PC-3 (cell line): ENCODE measurements at places on chromosomes 1 and 21.

GRCh38 chr21:23968008-23968407, 1639.3 kb downstream of the MRPL39 start:
- no peak for DNase-seq

- DNase-seq = peak; percentile 13
Measured at GRCh38 chr1:85992791-85993190, 163.8 kb downstream of the COL24A1 start.

GRCh38 chr1:167428395-167428794, 89.9 kb downstream of the CD247 start:
- DNase-seq = peak; percentile 16

- DNase-seq = no peak
Measured at GRCh38 chr21:35622612-35623011, 437.7 kb downstream of the SETD4 start.

GRCh38 chr21:40851749-40852148, 4.8 kb upstream of the DSCAM start:
- DNase-seq = no peak

DNA sequence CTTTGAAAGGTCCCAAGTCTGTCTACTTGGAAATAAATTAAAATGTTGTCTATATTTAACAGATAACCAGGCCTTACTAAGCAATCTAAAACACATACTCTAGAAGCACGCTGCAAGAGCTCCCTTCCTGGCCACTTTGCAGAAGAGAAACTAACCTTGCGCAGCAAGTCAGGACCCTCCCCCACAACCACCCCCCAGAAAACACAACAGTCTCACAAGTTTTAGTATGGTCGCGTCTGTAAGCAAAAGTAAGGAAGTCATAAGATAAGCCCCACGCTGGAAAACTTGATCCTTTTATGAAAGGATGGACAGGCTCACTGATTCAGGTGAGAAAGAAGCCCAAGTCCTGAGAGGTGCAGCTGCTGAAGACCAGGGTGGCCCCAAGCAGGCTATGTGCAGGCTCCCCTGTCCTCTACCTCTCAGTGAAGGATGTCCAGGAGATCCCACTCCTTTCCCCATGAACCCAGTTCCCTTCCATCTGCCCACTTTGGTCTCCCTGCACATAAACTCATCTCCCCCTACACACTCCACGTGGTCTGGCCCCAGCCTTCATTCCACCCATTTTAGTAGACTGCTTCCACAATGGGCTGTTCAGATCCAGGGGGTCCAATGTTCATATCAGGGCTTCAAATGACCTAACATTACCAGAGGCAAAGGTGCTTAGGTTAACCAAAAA, 23.8 kb downstream of the HIVEP3 start:
- DNase-seq = no peak

DNA sequence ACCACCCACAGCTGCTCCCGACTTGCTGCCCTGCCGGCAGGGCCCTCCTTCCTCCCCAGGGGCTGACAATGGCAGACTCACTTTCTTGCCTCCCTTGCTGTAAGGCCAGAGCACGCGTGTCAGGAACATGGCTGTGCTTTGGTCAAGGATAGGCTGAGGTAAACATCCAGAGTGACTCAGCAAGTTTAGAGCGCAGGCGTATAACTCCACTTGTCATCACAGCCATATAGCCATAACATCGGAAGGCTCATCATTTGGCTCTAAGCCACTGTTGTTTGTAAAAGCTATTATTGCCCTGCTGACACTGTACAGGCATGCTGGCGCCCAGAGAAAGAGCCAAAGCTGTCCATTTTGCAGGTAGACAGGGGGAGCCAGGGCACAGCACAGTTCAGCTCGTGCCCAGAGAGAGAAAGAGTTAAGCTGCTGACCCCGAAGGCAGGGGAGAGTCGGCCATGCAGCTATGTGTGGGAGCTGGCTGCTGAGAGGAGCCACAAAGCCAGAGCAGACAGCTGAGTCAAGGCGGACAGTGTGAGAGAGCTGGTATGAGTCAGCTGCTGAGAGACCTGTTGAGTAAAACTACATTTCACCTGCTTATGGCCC, 60.6 kb downstream of the GNG4 start:
- DNase-seq = peak; percentile 54

GRCh38 chr21:45554477-45555175, 12.4 kb upstream of the SLC19A1 start:
- peak; percentile 78 for DNase-seq

DNA sequence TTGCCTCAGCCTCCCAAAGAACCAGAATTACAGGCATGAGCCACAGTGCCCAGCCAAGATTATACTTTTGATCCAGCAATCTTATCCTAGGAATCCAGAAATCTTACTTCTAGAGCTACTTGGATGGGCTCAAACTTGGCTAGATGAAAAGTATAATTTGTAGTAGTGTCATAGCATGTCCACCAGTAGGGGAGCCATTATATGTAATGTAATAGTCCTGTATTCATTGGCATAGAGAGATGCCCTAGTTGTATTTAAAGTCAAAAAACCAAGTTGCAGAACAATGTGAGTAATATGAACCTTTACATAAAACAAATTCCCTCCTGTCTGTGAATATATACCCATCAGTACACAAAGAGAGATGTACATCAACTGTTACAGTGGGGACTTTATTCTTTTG, 83.9 kb downstream of the NOS1AP start:
- DNase-seq = no peak

DNA sequence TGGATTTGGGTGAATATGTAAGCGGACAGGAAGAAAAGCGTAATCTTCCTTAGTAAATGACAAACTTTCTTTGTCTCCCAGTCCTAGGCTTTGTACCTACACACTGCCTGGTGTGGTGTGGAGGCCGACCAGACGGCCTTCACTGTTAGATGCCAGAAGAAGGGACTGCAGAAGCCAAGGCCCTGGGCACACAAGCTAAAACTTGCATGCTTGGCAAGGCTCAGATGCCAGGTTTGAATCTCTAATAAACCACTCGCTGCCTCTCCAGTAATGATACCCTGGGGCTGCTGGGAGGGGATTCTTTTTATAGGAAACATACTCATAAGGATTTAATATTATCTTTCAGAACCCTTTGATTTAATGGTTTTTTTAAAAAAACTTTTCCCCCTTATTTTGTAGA, 263.8 kb downstream of the PTPRC start:
- no peak for DNase-seq

DNA sequence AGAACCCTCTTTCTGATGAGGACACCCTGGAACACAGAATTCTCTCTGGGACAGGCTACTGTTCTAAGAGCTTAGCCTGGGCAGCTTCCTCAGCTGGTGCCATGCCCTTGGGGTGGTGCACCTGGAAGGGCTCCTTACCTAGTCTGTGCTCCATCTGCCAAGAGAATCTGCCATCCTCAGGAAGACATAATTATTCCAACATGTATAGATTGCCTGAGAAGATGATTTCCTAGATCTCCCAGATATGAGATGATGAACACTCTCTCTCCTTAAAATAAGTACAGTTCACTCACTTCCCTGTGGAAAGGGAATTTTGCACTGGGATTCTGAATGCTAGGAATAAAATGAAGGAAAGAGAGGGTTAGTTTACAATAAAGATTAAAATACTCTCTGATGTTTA, 87.6 kb downstream of the NENF start:
- no peak for DNase-seq

- no peak for DNase-seq
Measured at GRCh38 chr1:13728091-13728715, 28.2 kb downstream of the PRDM2 start.

- peak; percentile 38 for DNase-seq
Measured at GRCh38 chr1:226063224-226063976, 884 bp downstream of the H3-3A start.

- DNase-seq = peak; percentile 48
Measured at GRCh38 chr1:155062702-155063411, 683 bp upstream of the EFNA4 start.

DNA sequence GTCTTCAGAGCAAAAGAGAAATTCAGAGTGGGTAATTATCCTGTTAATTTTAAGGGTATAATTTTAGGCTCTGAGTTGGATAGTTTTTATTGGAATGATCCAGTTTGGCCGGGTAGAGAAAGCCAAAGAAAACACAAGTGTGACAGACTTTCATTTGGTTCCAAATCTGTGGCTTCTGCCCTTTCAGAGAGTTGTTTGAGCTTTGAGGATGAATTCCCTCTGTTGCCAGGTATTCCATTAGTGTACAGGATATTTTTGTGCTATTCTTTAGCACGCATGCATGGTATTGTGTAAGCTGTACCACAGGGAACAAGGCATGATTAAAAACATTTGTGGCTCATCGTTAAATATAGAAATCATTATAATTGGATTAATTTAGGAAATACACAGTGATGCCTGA, 384.4 kb downstream of the ADGRL2 start:
- peak; percentile 8 for DNase-seq

- peak; percentile 31 for DNase-seq
Measured at GRCh38 chr1:74053407-74053806, 144.6 kb downstream of the LRRIQ3 start.

- peak; percentile 56 for DNase-seq
Measured at GRCh38 chr1:179141592-179142251, 59.9 kb downstream of the TOR3A start.

GRCh38 chr1:229579059-229579673, 20.7 kb upstream of the ABCB10 start:
- DNase-seq = peak; percentile 53

- no peak for DNase-seq
Measured at GRCh38 chr1:51276286-51276685, 40.2 kb downstream of the RNF11 start.

- no peak for DNase-seq
Measured at GRCh38 chr1:245466261-245466660, 311.5 kb downstream of the KIF26B start.

DNA sequence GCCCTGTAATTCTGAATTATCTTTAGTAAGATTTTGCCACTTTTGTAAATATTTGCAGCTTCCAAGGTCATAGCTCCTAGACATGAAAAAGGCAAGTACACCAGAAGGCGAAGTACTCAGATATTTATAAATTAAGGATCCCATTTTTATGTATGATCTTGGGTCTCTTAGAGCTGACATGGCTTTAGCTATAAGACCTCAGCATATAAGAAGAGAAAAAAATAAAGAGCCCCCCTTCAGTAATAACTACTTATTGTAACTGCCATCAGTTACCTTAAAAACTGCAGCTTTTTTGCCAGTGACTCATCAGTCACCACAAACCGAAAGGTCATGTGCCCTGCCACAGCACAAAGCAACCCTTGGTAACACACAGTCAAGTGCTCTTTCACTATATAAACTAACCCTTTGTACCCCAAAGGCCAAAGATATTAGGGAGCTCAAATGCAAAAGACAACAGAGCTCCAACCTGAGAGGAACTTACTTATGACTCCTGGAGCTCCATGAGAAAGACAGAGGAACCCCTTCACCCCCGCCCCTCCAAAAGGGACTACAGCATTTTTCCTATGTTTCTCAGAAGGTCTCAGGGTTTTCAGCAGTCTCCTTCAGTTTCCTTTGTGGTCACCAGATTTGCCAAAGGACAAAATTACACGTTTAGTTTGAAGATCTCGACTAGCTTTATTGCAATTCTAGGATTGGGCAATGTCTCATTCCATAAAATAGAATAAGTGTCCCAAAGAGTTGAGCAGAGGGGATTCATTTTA, 219.8 kb upstream of the DUSP10 start:
- peak; percentile 93 for DNase-seq

GRCh38 chr1:162905174-162906158, 44.5 kb upstream of the CCDC190 start:
- DNase-seq = peak; percentile 92

DNA sequence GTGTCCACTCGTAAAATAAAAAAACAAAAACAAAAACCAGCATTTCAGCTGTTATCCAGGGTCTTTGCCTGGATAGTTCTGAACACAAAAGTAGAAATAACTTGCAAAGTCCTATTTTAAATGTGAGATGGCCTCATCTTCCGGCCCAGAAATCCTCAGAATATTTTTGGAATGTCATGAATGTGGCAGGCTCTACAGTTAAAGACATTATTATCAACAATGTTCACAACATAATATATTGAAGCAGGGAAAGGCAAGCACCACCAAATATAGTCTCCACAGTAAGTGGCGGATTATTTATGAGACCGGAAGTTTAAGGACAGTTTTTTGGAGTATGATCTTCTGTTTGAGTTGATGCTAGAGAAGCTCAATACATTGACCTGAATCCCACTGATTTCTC, 1.2 kb upstream of the C1orf198 start:
- no peak for DNase-seq

DNA sequence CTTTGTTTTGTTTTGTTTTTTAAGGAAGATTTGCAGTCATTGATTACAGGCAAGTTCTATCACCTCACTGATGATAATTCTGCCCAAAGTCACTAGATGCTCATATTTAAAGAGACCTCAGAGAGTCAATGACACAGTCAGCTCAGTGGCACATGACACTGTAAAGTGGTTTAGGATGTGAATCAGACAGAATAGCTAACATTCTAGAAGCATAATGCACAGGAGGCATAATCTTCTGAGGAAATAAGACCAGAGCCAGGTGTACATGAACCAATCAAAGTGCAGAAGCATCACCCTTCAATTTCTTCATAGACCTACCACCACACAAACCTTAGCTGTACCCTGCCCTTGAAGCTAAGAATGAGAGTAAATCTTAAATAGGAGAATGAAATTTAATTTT, 268.5 kb downstream of the BRINP2 start:
- DNase-seq = peak; percentile 4

GRCh38 chr1:62800281-62800680, 16.3 kb downstream of the ATG4C start:
- no peak for DNase-seq

GRCh38 chr1:210244746-210245367, 12.3 kb downstream of the SERTAD4 start:
- no peak for DNase-seq

- peak; percentile 88 for DNase-seq
Measured at GRCh38 chr21:44510508-44511218, 29.3 kb downstream of the KRTAP10-1 start.

DNA sequence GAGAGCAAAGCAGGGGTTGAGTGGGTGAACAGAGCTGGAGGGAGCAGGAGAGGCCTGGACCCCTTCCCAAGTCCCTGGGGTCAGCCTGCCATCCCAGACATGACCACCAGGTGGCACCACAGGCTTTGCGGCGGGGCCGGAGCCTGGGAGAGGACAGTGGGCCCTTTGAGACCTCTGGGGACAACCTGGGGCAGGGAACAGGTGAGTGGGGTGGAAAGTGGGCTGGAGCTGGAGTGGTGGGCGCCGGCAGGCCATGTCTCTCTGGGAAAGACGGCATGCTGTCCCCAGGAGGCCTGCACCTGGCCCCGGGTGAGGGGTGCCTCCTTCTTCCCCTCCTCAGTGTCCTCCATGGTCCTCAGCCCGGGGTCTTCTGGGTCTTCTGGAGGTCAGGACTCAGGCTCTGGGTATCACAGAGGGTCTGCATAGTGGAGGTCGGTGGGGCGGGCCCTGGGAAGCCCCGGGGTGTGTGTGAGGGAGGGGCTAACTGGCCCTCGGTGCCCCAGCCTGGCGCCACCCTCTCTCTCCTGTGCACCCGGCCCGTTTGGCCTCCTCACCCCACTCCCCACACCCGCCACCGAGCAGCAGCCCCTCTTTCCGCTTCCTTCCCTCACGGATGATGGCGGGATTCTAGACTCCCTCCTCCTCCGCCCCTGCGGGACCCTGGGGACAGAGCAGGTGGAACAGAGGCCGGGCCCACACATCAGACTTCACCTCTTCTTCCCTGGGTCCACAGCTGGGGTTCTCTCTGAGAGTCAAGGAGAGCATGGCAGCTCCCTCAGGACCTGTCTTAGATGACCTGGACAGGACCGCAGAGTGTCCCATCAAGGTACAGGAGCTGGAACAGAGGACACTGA, 28.5 kb upstream of the PKP1 start:
- DNase-seq = peak; percentile 98

- DNase-seq = no peak
Measured at GRCh38 chr1:30318413-30318812, 405.0 kb downstream of the MATN1 start.

GRCh38 chr1:157170677-157171515, 32.7 kb upstream of the ETV3 start:
- peak; percentile 69 for DNase-seq

- DNase-seq = no peak
Measured at GRCh38 chr1:8091691-8092090, 65.6 kb upstream of the ERRFI1 start.
